Esophagus squamous epithelium (tissue), 5 donors: ENCODE measurements at places on chromosomes 1 and 21.

GRCh38 chr1:203593723-203594122 lies 32.9 kb upstream of the ATP2B4 start:
- DNase-seq = no peak

DNA sequence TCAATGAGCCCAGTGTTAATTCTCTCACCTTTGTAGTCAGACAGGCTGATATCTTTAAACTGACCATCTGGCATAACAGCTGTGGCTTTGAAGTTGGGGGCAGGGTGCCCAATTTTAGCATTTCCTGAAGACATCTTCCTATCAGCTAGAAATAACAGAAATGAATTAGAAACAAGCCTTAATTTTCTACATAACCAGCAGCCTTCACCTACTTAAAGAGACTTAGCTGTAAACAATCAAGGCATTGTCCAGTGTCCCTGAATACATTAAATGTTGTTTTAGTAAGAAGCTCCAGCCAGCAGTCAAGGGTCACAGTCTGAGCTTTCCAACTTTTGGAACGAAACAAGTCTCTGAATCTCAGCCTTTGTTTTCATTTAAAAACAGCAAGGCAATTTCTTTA lies 2.8 kb downstream of the PRDX1 start:
- DNase-seq = no peak

DNA sequence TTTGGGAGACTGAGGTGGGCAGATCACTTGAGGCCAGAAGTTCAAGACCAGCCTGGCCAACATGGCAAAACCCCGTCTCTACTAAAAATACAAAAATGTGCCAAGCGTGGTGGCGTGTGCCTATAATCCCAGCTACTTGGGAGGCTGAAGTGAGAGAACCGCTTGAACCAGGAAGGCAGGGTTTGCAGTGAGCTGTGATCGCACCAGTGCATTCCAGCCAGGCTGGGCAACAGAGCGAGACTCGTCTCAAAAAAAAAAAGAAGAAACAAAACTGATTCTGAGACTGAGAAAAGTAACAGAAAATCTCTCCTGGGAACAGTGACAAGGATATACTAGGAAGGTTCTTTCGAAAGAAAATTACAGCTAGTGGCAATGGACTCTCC lies 20.9 kb downstream of the USP48 start:
- DNase-seq = no peak

- DNase-seq = no peak
These were observed 48.3 kb downstream of the CTTNBP2NL start for GRCh38 chr1:112444269-112444668.

GRCh38 chr1:229323201-229323600 lies 19.6 kb downstream of the CCSAP start:
- DNase-seq = no peak

GRCh38 chr1:193111641-193112090 lies 6.5 kb upstream of the GLRX2 start:
- DNase-seq = no peak

DNA sequence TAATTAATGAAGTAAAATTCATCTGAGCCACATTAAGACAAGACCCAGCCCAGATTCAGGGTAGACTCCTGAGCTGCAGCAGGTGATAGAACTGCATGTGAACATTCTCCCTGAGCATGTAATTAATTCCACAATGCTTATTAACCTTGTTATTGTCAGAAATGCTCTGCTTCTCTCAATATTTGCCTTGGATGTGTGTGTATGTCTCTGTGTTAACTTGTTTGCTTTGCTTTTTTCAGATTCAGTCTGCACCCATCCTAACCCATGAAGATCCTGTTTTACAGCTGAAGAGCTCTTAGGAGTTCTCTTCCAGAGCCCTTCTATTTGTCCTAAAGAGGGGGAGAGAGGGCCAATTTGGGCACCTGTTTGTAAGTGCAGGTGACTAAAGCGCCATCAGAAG lies 143.2 kb upstream of the BMP8A start:
- no peak for DNase-seq
